Urinary bladder (tissue), 4 donors: ENCODE measurements at places on chromosomes 1 and 21. TPM values are rescaled to one million over a fixed set of nuclear protein-coding genes. Genes with fewer than 3 reads are reported as not detected.

LDLRAD2 gene
- 0.63 TPM for total RNA-seq

ACTL8 gene
- total RNA-seq = not detected

SCAF4 gene
- 19.6 TPM for total RNA-seq

LCE3E gene
- total RNA-seq = not detected

- no peak for DNase-seq
These were observed 51.2 kb downstream of the DIP2A start for GRCh38 chr21:46509741-46510502.

GRCh38 chr1:23273450-23274133 lies 56.3 kb upstream of the HTR1D start:
- DNase-seq = no peak

DNA sequence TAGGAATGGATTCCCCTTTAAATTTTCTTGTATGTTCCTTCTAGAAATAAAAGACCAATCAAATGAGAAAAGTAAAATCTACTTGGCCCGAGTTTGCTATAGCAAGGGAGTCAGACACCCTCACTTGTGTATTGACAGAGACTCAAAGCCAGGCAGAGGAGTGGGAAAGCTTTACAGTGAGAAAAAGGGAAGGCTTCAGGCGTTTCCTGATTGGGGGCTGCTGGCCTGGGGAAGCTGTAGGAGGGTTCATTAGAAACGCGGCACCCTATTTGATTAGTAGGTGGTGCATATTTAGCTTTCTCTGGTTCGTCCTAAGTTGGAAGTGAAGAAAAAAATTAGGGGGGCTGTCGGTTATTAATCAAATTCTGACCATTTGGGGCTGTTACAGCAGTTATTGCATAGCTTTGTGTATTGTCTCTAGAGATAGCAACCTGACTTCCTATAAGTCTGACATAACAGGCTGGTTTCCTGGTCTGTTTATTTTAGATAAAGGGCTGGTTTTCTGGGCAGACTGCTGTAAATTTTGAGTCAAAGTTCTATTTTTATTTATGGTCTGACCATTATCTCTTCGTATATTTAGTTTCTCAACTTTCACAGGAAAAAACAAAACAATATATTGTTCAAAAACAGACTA lies 10.0 kb downstream of the SLC25A24 start:
- DNase-seq = no peak
